ENCODE measurements at places on chromosomes 2 and 18.

DNA sequence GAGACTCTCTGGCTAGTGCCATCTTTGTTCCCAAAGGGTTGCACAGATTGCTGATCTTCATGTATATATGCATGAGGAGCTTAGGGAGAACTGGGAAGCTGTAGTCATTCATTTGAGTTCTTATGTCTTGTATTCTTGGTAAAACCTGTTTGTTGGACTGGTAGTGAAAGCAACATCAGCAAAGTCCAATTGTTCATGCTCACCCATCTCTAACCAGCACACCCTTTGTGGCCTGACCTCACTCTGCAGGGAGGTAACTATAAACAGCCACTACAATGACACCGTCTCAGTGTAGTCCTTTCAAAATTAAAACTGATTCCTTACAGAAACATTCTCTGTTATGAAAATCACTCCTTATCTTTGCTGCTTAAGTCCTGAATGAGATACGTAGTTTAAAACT is 13.9 kb upstream of the LMAN1 start:
- no peak for DNase-seq

GRCh38 chr2:195600778-195601177 is 56.2 kb upstream of the SLC39A10 start:
- DNase-seq, result no peak

- DNase-seq, result no peak
Observed at GRCh38 chr18:48982266-48982665, 31.5 kb upstream of the SMAD7 start.

DNA sequence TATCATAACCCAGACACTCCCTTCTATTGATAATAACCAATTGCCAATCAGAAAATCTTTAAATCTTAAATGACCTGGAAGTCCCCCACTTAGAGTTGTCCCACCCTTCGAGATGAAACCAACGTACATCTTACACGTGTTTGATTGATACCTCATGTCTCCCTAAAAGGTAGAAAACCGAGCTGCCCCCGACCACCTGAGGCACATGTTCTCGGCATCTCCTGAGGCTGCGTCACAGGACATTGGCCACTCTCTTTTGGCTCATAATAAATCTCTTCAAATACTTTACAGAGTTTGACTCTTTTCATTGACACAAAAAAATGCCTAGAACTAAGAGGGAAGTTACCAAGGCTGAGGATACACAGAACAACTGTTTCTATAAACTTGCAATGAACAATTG is 190.0 kb downstream of the RTP5 start:
- no peak for DNase-seq

DNA sequence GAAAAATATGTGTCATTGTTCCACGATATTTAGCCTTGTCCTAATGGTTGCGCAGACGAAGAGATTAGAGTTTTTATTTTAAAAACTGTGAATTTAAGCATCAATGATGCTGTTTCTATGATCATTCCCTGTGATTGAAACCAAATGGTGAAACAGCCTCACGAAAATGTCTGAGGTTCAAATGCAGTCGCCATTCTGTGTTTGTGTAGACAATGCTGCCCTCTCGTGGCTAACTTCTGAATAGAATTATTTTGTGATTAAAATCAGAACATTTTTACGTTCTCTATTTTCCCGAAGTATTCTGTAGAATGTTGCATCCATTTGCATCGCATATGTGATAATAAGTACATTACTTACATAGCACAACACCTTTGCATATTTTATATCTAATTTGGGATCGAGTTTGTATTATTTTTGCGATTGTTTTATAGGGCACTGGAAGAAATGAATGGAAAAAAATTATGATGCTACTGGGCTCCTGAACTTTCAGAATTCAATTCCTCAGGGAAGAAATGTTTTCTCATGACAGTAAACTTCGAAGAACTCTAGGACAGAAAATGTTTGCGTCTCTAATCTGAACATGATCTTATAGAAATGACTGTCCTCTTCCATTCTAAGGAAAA is 54.8 kb upstream of the CREB1 start:
- peak; percentile 79 for DNase-seq

DNA sequence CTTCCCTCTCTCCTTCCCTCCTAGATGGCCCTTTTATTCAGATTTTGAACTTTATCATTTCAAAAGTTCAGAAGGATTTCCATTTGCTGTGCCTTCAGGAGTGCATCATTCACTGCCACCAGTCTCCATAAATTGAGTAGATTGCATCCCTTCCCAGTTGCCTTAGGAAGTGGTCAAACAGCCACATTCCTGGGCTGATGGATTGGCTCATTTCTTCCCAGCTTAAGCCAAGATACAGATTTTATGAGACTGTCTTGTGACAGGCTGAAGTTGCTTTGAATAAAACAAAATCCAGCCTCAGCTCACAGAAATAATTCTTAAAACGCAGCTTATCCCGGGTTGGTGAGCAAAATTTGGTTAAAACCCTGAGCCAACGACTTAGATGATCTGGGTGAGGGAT is 9.8 kb downstream of the NRP2 start:
- DNase-seq, result peak; percentile 62

DNA sequence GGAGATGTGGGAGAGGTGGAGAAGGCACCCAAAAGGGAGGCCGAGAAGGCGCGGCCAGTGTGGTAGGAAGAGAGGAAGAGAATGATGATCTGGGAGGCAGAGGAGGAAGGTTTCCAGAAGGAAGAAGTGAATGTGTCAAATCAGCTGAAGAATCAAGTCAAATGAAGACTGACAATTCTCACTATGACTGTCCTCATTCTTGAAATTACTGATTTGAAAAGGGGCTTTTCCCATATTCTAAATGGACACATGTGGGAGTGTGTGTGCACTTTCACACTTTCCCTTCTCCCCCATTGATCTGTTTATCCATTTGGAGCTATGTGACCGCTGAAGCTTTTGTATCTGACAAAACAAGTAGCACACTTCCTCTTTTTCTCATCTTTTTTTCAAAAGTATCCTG is 6.1 kb downstream of the AFF3 start:
- DNase-seq, result no peak

DNA sequence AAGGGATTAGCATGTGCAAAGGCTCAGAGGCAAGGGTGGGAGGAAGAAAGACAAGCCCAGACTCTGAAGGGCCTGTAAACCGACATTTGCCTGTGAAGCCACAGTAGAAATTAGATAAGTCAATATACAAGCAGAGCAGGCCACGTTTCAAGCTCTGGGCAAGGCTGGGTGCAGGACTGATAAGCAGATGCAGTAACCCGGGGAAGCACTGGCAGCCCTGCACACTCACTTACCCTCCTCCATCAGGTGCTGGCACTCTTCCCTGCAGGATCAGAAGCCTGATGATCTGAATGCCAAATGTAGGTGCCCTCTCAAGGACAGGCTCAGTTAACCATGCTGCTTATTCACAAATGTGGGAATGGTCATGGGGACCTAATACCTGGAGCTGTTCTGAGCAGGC is 46.3 kb upstream of the RAB12 start:
- no peak for DNase-seq

- peak; percentile 33 for DNase-seq
Observed at GRCh38 chr2:149313512-149313972, 16.8 kb upstream of the LYPD6 start.

Measured in choroid plexus epithelial cell (primary cell).